Activated T-helper 1 cell treated with Interleukin-2 at 50 U/mL for 16 hours (primary cell): ENCODE measurements at places on chromosomes 3 and 15.

GRCh38 chr3:130857336-130858026 lies 36.4 kb upstream of the ATP2C1 start:
- no peak for DNase-seq

DNA sequence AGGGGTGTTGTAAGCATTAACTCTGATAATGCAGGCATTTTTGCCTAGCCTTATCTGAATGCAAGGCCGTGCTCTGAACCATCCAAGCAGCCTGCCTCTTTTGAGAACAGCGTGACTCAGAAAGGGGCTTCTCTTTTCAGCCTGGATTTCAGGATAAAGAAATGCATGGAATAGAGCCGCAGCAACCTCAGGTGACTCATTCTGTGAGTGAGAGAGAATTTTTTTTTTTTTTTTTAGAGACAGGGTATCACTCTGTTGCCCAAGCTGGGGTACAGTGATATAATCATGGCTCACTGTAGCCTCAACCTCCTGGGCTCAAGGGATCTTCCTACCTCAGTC lies 20.6 kb upstream of the PDE8A start:
- no peak for DNase-seq

DNA sequence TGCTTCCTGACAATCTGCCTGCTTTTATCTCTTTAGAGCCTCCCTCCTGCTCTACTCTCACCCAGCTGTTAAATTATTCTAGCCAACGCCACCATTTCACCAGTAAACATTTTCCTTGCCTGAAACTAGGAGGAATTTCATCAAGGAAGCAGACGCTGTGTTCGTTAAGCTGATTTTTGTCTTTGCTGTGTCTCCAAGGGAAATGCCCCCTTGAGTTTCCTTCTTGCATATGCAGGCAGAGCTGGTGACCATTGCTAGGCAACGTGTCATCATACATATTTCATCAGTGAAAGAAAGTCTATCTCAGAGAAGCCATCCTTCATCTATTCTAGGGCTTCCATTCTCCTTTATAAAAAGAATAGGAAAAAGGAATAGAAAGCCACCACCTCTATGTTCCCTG lies 87.0 kb upstream of the ST8SIA2 start:
- DNase-seq = no peak

DNA sequence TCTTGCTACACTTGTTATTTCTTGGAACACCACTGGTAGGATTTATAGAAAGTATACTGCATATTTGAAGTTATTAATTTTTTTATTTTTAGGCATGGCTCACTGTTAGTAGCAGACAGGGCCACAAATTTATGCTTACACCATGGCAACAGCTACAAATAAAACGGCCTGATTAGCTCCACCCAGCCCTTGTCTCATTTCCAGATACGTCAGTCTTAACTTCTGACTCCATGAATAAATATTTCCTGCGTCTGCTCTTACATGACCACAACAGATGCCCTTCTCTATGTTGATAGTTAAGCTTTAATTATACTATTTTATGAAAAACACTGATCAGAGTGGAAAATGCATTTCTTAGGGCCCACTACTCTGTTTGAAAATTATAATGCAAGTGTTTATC lies 62.3 kb upstream of the CPOX start:
- no peak for DNase-seq

GRCh38 chr3:98560911-98561310 lies 29.1 kb downstream of the GPR15 start:
- no peak for DNase-seq
